ENCODE measurements at places on chromosomes 1 and 21.

DNA sequence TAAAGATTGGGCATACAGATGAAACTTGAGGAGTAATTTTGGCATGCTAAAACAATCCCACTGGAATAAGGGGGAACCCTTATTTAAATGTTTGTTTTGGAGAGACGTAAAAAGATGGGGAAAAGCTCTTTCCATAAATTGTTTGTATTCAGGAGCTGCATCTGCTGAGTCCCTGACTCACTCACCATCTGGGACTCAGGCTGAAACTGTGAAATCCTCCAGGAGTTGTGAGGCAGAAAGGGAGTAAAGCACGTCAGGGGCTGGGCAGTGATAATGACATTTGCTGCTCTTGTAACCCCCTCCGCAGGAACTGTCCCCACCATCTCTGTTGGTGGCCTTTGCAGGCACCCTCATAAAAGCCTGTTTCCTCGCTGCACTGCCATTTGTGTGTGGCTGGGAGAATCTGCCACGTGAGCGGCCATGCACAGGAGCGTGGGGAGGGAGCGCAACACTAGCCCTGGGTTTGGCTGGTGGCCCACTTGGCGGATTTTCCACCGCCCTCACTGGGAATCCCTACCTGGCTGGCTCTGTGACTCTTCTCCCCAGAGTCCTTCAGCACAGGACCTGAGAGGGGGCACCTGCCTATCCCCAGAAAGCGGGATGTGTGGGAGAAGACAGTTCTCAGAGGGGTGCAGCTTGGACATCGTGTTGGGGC lies 45.3 kb downstream of the ZSCAN20 start:
- DNase-seq, result no peak

GRCh38 chr21:39377444-39378050 lies 28.7 kb upstream of the HMGN1 start:
- no peak for DNase-seq

DNA sequence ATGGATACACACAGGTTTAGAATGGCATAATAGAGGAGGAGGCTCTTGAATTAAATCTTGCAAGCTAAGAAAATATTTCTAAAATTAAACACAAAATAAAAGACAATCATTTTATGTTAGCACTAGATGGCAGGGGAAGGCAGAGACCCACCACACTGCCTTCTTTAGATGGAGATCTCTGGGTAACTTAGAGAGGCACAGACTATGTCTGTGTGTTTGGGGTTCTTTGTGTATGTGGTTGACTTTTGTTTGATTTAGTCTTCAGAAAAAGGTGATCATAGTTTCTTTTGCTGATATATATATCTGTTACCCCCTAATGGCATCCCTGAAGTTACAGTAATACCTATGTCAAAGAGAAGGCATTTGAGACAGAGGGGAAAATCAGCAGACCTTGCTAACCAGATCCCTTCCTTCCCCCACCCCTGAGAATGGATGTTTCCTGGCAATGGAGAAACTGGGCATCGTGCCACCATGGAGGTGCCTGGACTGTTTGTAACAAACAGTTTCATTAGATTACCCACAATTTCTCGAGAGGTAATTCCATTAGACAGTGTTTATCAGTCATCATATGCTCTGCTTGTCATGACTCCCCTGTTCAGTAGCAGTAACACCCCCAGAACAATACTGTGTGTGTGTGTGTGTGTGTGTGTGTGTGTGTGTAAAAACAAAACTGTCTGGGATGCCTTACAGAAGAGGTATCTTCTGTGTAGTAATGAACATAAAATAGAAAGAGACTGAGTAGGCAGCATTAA lies 228.3 kb upstream of the DEPDC1 start:
- DNase-seq, result no peak

DNA sequence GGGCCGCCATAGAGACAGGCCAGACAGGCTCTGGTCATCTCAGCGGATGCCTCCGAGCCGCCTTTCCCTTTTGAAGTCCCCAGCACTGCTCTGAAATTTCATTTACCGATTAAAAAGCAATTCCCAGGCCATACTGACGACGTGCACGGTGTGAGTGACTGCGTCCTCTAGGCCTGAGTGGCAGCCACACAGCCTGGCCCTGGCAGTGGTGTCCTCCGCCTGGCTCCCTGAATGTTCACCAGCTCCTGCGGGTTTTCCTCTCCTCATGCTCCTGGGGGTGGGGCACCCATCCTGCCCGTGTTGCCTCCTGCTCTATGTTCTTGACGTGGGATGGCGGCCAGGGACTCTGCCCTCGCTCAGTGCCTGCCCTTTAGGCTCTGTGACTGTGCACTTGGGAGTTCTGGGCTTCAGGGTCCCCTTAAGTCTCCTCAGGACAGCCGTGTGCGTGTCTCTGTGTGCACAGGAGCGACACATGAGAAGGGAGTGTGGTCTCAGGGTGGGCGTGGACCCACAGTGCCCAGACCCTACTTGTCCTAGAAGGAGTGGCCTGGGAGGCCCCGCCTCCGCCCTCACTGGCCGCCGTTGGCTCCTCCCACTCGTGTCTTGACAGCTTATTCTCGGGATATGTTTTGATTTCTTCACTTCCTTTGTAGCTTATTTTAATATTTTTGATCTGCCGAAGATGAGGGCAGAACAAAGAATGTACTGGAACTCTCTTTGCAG lies 3.6 kb downstream of the SKI start:
- peak; percentile 84 for DNase-seq

DNA sequence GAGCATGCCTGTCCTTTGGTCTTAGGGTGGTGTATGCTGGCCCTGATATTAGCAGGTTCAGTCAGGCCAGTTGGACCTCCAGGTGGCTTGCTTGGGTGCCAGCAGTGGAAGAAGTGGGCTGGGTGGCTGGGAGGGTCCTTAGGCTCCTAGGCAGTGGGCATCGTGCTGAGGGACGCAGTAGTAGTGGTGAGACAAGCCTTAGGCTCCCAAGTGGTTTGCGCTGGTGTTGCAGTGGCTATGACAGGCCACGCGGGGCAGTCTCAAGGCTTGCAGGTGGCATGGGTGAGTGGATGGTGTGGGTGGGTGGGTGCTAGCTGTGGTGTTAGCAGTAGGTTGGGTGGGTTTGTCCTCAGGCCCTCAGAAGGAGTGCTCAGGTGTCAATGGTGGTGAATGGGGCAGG lies 162.3 kb downstream of the FMN2 start:
- no peak for DNase-seq

GRCh38 chr1:87007323-87007722 lies 92.9 kb downstream of the HS2ST1 start:
- no peak for DNase-seq

Data from retina (tissue), 1 donor.